ENCODE measurements at places on chromosomes 5 and 9.

DNA sequence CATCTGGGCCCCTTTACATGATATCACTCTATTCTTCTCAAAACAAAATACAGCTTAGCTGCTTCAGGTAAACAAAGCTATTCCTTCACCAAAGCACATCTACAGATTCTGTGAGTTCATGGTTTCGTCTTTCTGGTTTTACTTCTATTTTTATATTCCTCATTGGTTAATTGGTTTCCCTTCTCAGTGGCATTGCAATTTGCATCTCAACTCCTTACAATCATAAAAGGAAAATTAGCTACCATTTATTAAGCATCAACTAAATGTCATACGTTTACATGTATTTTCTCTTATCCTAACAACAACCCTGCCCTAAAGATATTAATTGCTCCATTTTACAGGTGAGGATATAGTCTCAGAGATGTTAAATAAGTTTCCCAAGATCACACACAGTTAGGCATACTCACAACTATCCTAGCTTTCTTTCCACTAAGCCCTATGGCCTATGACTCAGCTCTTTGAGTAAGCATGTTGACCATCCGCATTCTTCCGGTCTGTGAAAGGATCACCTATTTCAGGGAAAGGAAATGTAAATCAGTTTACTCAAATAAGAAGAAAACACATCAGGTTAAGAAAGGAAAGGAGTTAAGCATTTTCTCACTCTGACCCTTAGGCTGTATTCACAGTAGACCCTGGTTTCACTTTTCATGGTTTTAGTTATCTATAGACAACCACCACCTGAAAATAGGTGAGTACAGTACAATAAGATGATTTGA is 146.1 kb downstream of the CAAP1 start:
- no peak for DNase-seq

DNA sequence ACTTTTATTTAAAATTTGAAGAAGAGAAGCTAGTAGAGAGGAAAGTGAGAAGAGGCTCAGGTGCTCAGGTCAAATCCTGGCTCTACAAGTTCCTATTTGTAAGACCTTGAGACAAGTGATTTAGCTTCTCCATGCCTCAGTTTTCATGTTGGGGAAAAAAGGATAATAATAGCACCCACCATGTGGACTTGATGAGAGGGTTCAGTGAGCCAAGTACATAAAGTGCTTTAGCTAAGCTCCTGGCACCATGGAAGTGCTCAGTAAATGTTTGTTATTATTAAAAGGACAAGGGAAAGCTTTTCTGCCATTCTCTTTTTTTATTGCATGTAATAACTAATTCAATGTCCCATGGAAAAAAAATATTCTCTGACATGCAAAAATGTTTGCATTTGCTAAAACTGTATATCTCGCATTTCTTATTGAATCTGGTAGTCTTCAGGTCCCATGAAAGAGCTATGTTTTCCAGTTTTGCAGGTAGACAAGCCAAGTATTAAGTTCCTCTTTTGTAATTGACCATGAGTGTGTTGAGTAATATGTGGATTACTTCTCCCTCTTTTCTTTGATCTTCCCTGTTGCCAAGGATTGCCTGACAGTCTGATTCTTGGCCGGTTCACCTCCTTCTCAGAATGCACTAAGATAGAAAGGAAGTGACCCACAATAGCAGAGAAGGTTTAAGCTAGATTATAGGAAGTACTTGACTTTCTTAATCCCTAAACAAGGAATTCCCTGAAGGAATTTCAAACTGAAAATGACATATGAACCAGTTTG is 45.6 kb upstream of the TRIM32 start:
- no peak for DNase-seq

- no peak for DNase-seq
These were observed 75.3 kb upstream of the SV2C start for GRCh38 chr5:76007904-76008303.

DNA sequence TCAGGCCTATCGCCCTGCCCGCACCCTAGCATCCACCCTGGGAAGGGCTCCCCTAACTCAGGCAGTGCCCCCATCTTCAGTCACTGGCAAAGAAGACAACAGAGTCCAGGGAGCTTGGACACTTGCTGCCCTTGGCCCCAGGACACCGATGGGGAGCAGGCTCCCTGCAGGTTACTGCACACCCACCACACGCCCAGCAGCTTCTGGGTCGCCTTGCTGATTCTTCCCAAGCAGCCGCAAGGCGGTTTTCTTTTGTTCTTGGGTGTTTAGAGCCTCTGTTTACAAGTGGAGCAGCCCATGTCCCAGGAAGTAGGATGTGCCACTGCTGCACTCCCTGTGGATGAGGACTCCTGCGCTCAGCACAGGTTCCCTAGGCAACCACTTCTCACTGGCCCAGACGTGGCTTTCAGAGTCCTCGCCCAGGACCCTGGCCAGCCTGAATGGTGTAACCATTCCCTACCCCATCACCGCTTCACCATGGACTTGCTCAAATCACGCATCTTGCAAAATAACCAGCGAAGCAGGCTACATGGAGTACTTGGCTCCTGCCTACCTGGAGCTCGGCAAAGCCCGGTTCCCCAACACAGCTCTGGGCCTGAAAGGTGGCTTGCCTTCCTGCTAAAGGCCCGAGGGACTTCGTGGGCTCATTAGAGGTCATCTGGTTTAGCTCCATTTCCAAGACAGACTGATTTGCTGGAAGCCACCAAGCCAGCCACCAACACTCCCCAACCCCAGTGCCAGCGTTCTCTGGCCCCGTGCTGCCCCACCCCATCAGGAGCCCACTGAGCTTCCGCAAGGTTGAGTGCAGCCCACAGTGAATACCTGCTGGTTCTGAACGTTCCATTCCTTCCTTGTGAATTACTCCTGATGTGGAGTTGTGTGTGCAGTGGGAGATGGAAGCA is 60.0 kb downstream of the PSMB7 start:
- DNase-seq = no peak

GRCh38 chr9:5848372-5848882 is 15.5 kb upstream of the ERMP1 start:
- no peak for DNase-seq

- DNase-seq = no peak
These were observed 43.7 kb downstream of the LURAP1L start for GRCh38 chr9:12818431-12819000.

- DNase-seq = no peak
These were observed 20.5 kb upstream of the IFNE start for GRCh38 chr9:21502586-21502985.

DNA sequence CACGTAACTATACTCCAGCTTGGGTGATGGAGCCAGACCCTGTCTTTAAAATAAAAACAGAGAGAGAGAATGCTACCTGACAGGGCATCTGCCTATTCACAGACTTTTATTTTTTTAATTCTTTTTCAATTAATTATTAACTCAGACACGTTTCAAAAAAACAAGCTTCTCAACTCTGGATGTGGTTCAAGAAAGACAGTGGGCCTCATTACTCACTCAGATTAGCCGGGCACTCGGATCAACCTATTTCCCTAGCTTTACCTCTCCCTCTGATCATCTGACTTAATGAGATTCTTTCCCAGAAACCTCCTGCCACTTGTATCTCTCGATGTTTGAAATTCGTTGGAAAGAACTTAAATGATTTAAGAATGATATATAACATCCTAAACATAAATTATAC is 134.1 kb downstream of the TRPM6 start:
- no peak for DNase-seq

DNA sequence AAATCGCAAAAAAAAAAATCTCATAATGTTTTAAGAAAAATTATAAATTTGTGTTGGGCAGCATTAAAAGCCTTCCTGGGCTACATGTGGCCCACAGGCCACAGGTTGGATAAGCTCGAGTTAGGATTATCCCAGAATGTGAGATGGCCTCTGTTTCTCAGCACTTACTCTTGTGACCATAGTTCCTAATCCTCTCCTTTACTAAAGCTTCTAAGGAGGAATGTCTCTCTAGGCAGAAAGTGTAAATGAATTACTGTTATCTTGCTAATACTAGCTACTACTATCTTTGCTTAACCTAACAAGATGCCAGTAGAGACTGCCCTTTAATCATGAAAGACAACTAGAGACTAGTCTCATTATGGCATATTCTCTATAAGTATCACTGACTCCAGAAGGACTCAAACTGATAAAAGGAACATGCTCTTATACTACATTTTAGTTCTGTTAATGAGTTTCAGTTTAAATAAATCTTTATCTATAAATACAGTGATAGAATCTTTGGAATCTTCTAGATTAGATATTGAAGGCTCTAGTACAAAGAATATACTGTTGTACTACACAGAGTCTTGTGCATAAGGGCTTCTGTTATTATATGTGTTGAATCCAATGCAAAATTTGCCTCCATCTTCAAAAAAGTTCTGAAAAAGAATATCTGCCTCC is 13.8 kb downstream of the INVS start:
- DNase-seq = no peak

GRCh38 chr5:144566747-144567420 is 396.2 kb downstream of the KCTD16 start:
- DNase-seq = no peak

DNA sequence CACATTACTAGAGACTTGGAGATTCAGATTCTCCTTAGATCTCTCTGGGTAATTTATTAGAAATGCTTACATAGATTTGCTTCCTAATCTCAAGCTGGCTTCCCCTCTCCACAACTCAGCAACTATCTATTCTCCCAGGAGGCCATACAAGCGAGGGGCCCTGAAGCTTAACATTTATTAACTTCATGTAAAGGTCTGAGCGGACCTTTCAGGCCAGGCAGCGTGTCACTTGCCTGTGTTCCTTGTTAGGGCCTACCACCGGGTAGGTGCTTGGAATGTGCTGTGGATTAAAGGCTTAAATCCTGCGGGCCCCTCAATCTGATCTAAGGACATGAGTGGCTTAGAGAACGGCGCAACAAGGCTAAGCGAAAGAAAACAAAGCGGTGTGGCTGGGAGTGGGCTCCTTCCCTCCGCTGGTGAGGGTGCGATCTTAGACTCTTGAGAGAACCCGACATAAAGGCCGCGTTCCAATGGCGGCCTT is 712 bp upstream of the HSPA4 start:
- no peak for DNase-seq

- no peak for DNase-seq
These were observed 115.5 kb upstream of the RUSC2 start for GRCh38 chr9:35374436-35374835.

DNA sequence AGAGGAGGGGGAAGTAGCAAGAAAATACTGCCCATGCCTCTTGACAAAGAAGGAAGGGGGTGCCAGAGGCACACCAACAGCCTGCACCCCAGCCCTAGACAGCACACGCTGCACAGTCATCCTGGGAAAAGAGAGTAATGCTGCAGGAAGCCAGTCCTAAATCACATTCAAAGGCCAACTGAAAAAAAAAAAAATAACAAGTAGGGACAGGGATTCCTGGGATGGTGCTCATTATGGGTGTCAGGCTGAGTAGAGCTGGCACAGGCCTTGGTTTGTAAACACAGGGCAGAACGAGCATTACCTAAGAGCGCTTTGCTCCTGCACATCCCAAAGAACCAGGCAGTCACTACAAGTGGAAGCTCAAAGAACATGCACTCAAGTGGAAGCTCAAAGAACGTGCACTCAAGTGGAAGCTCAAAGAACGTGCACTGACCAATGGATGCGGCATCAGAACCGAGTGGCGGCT is 7.8 kb downstream of the RAPGEF1 start:
- DNase-seq = no peak

- DNase-seq = no peak
These were observed 31.1 kb downstream of the TUT7 start for GRCh38 chr9:86322973-86323644.

- DNase-seq = no peak
These were observed 658.1 kb upstream of the CHD1 start for GRCh38 chr5:99586878-99587277.

DNA sequence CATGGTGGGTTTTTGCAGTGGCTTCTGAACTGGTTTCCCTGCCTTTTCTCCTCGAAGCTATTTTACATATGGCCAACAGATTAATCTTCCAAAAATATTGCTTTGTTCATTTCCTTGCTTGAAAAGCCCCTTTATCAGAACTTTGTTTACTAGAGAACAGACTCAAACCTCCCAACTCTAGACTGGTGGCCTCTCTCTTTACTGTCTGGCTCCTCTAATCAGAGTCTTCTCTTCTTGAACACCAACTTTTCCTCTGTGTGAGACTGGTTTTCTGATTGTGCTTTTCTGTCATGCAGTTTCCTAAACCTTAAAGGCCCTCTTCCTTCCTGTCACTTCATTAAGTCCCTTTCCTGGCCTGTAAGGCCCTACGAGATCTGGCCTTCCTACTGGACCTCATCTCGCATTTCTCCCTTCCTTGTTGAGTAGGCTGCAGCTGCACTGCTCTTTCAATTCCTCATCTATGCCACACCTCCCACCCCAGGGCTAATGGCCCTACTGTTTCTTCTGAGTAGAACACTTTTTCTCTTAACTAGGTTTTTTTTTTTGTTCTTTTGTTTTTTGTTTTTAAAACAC is 5.7 kb downstream of the C9orf43 start:
- DNase-seq = no peak

GRCh38 chr5:78958672-78959445 is 26.3 kb downstream of the ARSB start:
- DNase-seq = no peak

GRCh38 chr5:142531977-142532780 is 153.7 kb downstream of the FGF1 start:
- DNase-seq = no peak

GRCh38 chr5:109016300-109016699 is 268.6 kb downstream of the FER start:
- no peak for DNase-seq

- DNase-seq = no peak
These were observed 51.7 kb downstream of the ZNF474 start for GRCh38 chr5:122180863-122181548.

DNA sequence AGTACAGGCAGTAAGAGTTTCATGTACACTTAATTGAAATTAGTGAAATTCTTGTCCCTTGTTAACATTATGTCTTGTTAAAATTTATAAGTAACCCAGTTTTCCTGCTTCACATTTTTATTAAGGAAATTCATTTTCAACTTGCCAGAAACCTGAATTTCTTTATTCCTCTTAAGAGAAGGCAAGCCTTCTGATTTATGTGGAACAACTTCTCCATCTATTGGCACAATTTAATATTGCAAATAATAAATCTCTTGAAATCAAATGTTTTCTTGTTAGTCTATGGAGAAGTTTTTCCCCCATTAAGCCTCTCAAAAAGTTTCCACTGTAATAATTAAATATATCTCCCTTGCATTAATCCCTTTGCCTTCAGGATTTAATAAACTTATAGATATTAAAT is 33.8 kb upstream of the ACO1 start:
- DNase-seq = no peak

Data from stimulated activated CD8-positive, alpha-beta memory T cell treated with anti-CD3 and anti-CD28 coated beads, Interleukin-7, amount 100 ng/mL, for 1 hour (primary cell).